Naive thymus-derived CD8-positive, alpha-beta T cell (primary cell): ENCODE measurements at places on chromosomes 4 and X. TPM values are rescaled to one million over a fixed set of nuclear protein-coding genes. Genes with fewer than 3 reads are reported as not detected.

The TLR10 gene
- polyA plus RNA-seq, result not detected

DNA sequence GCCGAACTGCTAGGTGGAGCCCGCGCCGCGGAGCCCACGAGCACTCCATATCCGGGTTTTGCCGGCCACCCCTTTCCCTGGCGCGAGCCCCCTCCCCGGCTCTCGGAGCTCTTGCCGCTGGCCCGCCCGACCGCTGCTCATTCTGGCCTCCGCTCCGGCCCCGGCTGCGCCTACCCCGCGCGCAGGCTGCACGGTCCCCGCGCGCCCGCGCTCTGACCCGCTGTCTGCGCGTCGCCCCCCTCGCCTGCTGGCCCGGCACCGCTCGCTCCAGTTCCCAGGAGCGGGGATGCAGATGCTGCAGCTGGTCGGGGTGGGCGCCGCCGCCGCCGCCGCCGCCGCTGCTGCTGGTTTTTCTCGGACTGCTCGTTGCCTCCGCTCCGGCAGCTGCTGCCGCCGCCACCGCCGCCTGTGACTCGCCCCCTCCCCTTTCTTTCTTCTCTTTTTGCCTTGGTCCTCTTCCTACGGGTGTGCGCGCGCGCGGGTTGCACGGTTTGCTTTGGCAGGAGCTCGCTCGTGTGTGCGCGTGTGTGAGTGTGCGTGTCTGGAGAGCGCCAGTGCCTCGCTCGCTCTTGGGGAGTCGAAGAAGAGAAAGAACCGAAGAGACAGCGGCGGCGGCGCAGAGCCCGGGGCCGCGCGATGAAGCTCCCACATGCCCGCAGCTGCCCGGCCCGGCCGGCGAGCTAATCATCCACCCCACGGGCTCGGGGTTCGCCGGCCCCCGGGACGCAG is at the start of gene ADGRL3:
Gene ADGRL3, plus strand, starts transcription at position 140 of the 729 bp plus-strand sequence.
- DNase-seq, result no peak

The BANK1 gene
- polyA plus RNA-seq, result 0.58 TPM

The TMPRSS11E gene
- polyA plus RNA-seq, result not detected

The BGN gene
- not detected for polyA plus RNA-seq

GRCh38 chr4:174420316-174420715 is 102.0 kb downstream of the HPGD start:
- DNase-seq, result no peak

DNA sequence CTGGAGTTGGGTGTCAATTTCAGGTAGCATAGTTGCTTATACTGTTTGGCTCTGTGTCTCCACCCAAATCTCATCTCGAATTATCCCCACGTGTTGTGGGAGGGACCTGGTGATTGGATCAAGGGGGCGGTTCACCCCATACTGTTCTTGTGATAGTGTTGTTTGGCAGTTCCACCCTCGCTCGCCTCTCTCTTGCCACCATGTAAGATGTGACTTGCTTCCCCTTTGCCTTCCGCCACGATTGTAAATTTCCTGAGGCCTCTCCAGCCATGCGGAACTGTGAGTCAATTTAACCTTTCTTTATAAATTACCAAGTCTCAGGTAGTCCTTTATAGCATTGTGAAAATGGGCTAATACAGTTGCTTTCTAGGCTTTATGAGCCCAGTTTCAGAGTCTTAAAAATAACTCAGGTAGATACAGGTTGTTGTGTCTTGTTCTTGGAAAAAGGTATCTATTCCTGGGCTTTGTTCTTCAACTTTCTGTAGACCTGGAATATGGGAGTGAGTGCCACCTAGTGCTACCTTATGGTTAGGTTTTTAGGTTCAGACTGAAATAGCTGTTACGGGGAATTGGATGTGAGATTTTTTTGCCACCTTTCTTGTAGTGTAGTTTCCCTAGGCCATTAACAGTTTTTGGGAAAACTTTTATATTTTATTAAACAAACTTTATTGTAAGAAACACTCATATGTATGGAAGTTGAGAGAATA is 15.6 kb downstream of the PGK1 start:
- no peak for DNase-seq

The ODAPH gene
- polyA plus RNA-seq, result not detected
